ENCODE measurements at places on chromosomes 2 and 18.

DNA sequence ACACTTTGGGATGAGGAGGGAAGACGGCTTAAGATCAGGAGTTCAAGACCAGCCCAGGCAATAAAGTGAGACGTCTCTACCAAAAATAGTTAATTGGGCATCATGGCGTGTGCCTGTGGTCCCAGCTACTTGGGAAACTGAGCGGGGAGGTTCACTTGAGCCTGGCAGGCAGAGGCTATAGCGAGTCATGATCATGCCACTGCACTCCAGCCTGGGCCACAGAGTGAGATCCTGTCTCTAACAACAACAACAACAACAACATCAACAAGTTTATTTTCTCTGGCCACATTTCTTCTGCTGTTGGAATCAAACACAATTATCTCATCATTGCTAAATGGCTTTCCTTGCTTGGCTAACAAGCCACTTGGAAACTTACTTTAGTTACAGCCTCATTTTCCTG, 13.4 kb downstream of the NIFK start:
- no peak for DNase-seq

GRCh38 chr18:73924307-73924706, 223.3 kb downstream of the FBXO15 start:
- no peak for DNase-seq

- DNase-seq = no peak
Observed at GRCh38 chr2:98572676-98573075, 35.6 kb downstream of the COA5 start.

GRCh38 chr2:197183355-197183754, 127.2 kb downstream of the ANKRD44 start:
- DNase-seq = no peak

Data from CD4-positive, alpha-beta T cell treated with Interleukin-2 at 100 ng/mL for 4 hours (primary cell).